ENCODE measurements at places on chromosomes 7 and 10. TPM values are rescaled to one million over a fixed set of nuclear protein-coding genes. Genes with fewer than 3 reads are reported as not detected.
A peak's percentile ranks its signal among the peaks of the same experiment; 100 is the strongest.

- H3K36me3 ChIP-seq, result peaks cover 20% of the 10 kb centered on the region
- peaks cover 43% of the 10 kb centered on the region for H3K4me1 ChIP-seq
- H3K4me3 ChIP-seq, result no peak overlapping the region
- DNase-seq, result no peak
Observed at GRCh38 chr7:96284240-96284639, 37.7 kb downstream of the SLC25A13 start.

- no peak for DNase-seq
- H3K27ac ChIP-seq, result no peak overlapping the region
- no peaks in the 10 kb centered on the region for H3K27me3 ChIP-seq
- H3K4me1 ChIP-seq, result no peaks in the 10 kb centered on the region
- no peak overlapping the region for H3K4me3 ChIP-seq
Observed at GRCh38 chr7:124989911-124990310, 60.3 kb upstream of the POT1 start.

DNA sequence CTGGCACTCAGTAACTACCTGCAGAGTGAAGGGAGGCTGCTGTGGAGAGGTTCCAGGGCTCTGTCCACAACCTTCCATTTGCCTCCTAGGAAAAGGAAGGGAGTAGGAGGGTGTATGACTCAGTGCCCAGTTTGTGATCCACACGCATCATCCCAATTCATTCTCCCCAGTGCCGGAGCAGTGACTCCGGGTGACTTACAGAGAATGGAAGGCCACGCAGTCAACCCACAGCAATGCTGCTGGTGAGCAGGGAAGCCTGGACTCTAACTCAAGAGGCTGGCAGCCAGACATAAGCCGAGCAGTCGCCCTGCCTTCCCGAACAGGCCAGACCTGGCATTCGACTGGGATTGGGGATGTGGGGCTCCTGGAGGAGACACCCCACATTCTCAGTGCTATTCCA is 139.9 kb downstream of the SH3PXD2A start:
- H3K36me3 ChIP-seq, result no peaks in the 10 kb centered on the region
- DNase-seq, result no peak
- peaks cover 17% of the 10 kb centered on the region for H3K4me1 ChIP-seq
- H3K27ac ChIP-seq, result no peak overlapping the region

- no peak for DNase-seq
- H3K27me3 ChIP-seq, result no peaks in the 10 kb centered on the region
- H3K36me3 ChIP-seq, result peaks cover 12% of the 10 kb centered on the region
- peak overlapping the region; percentile 80 for H3K27ac ChIP-seq
- peaks cover 8% of the 10 kb centered on the region for H3K4me1 ChIP-seq
Observed at GRCh38 chr10:70145166-70145665, 1.3 kb downstream of the TYSND1 start.

GRCh38 chr7:140559410-140559809 is 80.1 kb upstream of the MKRN1 start:
- H3K4me3 ChIP-seq, result no peak overlapping the region
- no peak for DNase-seq
- no peaks in the 10 kb centered on the region for H3K4me1 ChIP-seq
- no peaks in the 10 kb centered on the region for H3K36me3 ChIP-seq
- peaks cover 8% of the 10 kb centered on the region for H3K27me3 ChIP-seq

RNF32 gene
- 2.2 TPM for total RNA-seq

GSAP gene
- 1.6 TPM for total RNA-seq

- H3K27ac ChIP-seq, result peak overlapping the region; percentile 61
- H3K4me3 ChIP-seq, result no peak overlapping the region
Observed at GRCh38 chr7:2299870-2300512, 14.2 kb downstream of the SNX8 start.

GRCh38 chr10:60368875-60369546 is 20.7 kb downstream of the ANK3 start:
- H3K27me3 ChIP-seq, result no peaks in the 10 kb centered on the region
- no peak overlapping the region for H3K27ac ChIP-seq
- DNase-seq, result no peak
- no peak overlapping the region for H3K4me3 ChIP-seq
- no peaks in the 10 kb centered on the region for H3K36me3 ChIP-seq

PLEKHS1 gene
- 0.05 TPM for total RNA-seq

GRCh38 chr7:34425631-34426384 is 232.2 kb upstream of the NPSR1 start:
- no peaks in the 10 kb centered on the region for H3K4me1 ChIP-seq
- no peak overlapping the region for H3K4me3 ChIP-seq
- DNase-seq, result no peak
- H3K36me3 ChIP-seq, result no peaks in the 10 kb centered on the region
- H3K27ac ChIP-seq, result no peak overlapping the region

- no peak for DNase-seq
- H3K27ac ChIP-seq, result no peak within 1 kb of the TSS
- H3K4me1 ChIP-seq, result no peaks in the 10 kb centered on the region
- H3K4me3 ChIP-seq, result peak within 1 kb of the TSS; percentile 20
- H3K27me3 ChIP-seq, result peaks cover 34% of the 10 kb centered on the region
Observed at GRCh38 chr10:99329304-99329553, at the start of gene CNNM1. Gene CNNM1, plus strand, starts transcription at chr10:99329356. Its CDS starts 32 bp downstream, at chr10:99329388.

- no peaks in the 10 kb centered on the region for H3K27me3 ChIP-seq
- H3K4me1 ChIP-seq, result no peaks in the 10 kb centered on the region
- DNase-seq, result no peak
- H3K36me3 ChIP-seq, result no peaks in the 10 kb centered on the region
- H3K27ac ChIP-seq, result no peak overlapping the region
Observed at GRCh38 chr7:45591101-45591906, 17.1 kb downstream of the ADCY1 start.

ANXA8 gene
- 0.12 TPM for total RNA-seq

TMEM236 gene
- total RNA-seq, result 0.05 TPM

DNA sequence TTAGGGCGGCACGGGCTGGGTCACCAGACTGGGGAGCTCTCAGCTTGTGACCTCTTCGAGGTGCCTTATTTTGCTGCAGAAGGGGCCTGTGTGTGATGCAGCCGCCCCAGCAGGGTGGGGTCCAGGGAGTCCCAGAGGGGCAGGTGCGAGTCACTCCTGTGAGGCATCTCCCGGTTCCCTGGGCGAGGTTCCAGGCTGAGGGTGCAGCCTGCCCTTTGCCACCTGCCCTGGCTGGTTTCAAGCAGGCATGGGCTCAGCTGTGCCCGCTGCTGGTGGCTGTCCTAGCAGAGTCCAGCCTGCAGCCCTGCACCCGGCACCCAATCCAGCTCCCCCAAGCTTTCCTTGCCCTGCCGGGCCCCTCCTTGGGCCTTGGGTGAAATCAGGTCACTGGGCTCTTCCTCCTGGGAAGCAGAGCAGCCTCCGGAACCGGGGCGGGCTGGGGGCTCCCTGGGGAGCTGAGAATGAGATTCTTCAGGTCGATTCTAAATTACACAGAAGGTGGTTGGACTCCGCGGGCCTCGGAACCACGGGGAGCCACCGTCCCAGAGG is 64.8 kb downstream of the PWWP2B start:
- no peaks in the 10 kb centered on the region for H3K4me1 ChIP-seq
- H3K36me3 ChIP-seq, result no peaks in the 10 kb centered on the region
- H3K4me3 ChIP-seq, result no peak overlapping the region
- H3K27ac ChIP-seq, result no peak overlapping the region
- H3K27me3 ChIP-seq, result peaks cover 2% of the 10 kb centered on the region

DNA sequence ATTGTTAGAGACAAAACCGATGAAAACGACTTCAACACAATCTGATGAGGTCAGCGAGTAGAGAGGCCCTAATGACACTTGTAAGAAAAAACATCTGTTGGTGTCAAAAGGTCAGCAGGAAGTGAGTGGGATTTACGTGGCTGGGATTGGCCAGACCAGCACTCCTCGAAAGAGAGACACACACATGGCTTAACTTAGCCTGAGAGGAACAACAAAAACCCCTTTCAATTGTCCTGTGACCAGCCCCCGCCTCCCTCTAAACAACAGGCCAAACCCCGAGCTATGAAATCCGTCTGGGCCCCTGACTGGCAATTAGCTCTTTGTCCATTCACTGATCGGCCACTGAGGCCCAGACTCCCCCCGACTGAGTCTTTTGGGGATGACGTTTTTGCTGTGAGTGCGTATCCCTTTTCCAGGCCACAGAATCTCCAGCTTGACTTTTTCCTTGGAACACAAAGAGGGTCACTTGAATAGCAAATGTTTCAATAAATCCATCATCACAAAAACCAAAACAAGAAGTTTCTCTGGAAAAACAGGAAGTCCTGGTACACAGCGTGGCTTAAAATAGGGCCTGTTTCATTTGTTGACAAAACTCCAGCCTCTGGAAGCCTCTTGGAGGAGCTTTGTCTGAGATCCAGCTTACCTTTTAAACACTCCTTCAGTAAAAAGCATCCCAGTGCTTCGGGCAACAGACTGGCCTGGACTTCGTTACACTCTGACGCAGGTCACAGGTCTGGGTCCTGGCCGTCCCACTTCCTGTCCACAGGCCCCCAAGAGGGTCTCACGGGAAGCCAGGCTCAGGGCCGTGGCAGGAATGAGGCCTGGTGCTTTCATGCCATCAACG is 103.0 kb downstream of the CTBP2 start:
- H3K27ac ChIP-seq, result no peak overlapping the region
- peaks cover 15% of the 10 kb centered on the region for H3K27me3 ChIP-seq
- no peak for DNase-seq

DNA sequence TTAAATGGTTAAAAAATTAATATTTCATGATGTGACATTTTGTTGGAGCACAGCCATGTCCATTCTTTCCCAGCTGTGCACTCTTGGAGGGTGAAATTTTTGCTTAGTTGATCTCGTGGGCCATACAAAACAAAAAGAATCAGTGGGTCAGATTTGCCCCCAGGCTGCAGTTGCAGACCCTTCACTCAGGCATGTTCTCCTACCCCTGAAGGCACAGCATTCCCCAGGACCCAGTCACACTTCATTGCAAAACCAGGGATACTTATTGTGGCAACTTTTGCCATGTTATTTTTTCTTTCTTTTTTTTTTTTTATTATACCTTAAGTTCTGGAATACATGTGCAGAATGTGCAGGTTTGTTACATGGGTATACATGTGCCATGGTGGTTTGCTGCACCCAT is 6.0 kb downstream of the TAS2R40 start:
- no peaks in the 10 kb centered on the region for H3K36me3 ChIP-seq
- no peak for DNase-seq
- peaks cover 18% of the 10 kb centered on the region for H3K27me3 ChIP-seq
- no peak overlapping the region for H3K4me3 ChIP-seq

DNA sequence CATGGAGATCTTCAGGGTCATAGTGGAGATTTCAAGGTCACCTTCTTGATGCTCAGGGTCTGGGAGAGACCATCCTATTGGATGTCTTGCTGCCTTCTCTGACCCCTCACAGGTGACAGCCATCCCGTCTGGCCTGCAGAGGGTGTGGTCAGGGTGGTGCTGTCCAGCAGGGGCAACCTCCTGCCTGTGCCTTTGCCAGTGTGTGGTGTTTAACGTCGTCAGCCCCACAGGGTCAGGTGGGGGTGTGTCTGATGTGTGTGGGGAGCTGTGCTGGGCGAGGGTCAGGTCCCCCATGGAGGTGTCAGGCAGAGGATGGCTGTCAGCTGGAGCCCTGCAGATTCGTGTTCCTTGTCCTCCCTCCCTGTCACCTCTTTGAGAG is 16.5 kb downstream of the ADCY1 start:
- no peaks in the 10 kb centered on the region for H3K27me3 ChIP-seq
- H3K27ac ChIP-seq, result no peak overlapping the region
- H3K4me1 ChIP-seq, result no peaks in the 10 kb centered on the region
- no peak overlapping the region for H3K4me3 ChIP-seq
- DNase-seq, result no peak
- H3K36me3 ChIP-seq, result no peaks in the 10 kb centered on the region

DNA sequence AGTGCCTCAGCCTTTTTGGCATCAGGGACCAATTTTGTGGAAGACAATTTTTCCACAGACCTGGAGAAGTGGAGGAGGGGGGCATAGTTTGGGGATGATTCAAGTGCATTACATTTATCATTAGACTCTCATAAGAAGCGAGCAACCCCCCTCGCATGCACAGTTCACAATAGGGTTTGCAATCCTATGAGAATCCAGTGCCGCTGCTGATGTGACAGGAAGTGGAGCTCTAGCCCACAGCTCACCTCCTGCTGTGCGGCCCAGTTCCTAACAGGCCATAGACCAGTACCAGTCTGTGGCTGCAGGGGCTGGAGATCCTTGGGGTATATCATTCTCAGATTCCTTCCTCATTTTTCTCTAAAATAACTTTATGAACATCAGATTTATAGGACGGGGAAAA is 50.8 kb downstream of the ATAD1 start:
- H3K27ac ChIP-seq, result no peak overlapping the region
- H3K4me1 ChIP-seq, result peaks cover 2% of the 10 kb centered on the region
- no peak overlapping the region for H3K4me3 ChIP-seq
- H3K36me3 ChIP-seq, result peaks cover 24% of the 10 kb centered on the region

DNA sequence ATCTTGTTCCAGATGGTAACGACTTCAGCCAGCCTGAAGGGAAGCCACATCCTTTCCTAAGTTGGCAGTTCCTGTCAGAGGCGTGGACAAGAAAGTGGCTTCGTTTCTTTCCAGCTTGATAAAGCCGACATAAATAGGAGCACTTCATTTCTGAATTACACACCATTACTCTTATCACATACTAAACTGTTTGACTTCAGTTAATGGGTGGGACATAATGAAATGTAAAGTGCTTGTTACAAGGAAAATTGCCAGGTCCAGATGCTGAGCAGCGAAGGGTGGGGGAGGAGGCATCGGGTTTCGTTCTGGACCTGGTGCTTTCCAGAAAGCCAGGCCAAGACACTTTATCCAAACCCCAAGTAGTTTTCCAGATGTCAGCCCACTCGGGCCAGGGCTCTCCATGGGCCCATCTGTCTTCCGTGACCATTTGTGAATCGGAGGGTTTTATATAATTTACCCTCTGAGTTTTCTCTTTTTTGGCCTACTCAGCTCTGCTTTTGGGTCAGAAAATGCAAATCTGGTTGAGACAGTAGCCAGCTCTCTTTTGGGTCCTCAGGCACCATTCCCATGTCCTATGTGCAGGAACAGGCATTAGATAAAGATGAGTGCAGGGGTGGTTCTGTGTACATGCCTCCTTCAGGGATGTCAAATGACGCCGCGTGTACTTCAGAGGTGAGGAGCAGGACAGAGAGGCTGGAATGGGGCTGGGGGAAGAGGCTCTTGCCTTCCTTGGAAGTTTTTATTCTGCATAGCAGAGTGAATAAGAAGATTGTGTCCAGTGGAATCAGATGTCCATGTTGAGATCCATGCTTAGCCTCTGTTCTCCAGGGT is 90.2 kb downstream of the TACC2 start:
- H3K4me1 ChIP-seq, result no peaks in the 10 kb centered on the region
- H3K4me3 ChIP-seq, result no peak overlapping the region
- no peak overlapping the region for H3K27ac ChIP-seq
- DNase-seq, result no peak

DNA sequence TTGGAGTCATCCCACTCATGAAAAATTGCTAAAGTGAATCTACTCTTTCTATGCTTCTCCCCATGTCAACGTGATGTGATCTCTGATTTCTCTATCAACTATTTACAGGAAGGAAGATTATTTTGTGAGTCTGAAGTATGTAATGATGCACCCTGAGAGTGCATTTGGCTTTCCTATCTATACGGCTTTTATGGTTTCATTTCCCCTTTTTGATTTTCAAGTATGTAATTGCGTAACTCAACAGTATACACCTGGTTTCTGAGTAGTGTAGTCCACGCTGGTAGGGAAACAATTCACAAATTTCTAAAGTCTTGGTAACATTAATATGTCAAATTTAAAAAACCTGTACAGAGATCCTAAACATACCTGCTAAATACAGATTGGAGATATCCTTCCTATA is 194.7 kb upstream of the SEMA3A start:
- H3K4me1 ChIP-seq, result no peaks in the 10 kb centered on the region
- no peaks in the 10 kb centered on the region for H3K27me3 ChIP-seq
- H3K4me3 ChIP-seq, result no peak overlapping the region
- no peak for DNase-seq
- no peaks in the 10 kb centered on the region for H3K36me3 ChIP-seq

CDH23 gene
- 0.57 TPM for total RNA-seq

FAM131B gene
- 0.54 TPM for total RNA-seq

C10orf120 gene
- total RNA-seq, result not detected

GRCh38 chr10:17169803-17170202 is 31.7 kb downstream of the TRDMT1 start:
- DNase-seq, result no peak
- no peaks in the 10 kb centered on the region for H3K4me1 ChIP-seq
- H3K27ac ChIP-seq, result no peak overlapping the region
- H3K27me3 ChIP-seq, result peaks cover 1% of the 10 kb centered on the region

All from activated T-helper 1 cell treated with anti-CD3 and anti-CD28 coated beads, Interleukin-12 subunit alpha, Interleukin-12 subunit beta, Interleukin-2, Interleukin-4 antibody, amounts not matched to agents 30 ng/mL and 10 ng/mL and 1 ng/mL, durations not matched to agents 14 hours and 24 hours and 36 hours (primary cell).